ENCODE measurements at places on chromosomes 16 and 17.
A peak's percentile ranks its signal among the peaks of the same experiment; 100 is the strongest.

DNA sequence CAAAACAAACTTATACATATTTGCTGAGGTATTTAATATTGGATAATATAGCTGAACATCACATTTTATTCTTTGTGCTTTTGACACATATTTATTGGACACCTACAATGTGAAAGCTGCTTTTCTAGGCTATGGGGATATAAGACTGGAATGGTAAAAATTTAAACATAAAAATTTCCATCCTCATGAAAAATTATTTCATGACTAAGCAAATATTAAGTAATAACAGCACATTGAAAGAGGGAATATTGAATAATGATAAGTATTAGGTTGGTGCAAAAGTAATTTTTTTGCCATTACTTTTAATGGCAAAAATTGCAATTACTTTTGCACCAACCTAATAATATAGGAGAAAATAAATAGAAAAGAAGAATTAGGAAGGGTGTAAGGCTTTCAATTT is 972.5 kb upstream of the CDH8 start:
- DNase-seq = no peak

- DNase-seq = peak; percentile 30
These were observed 3.8 kb upstream of the C1QL1 start for GRCh38 chr17:44971776-44972483.

DNA sequence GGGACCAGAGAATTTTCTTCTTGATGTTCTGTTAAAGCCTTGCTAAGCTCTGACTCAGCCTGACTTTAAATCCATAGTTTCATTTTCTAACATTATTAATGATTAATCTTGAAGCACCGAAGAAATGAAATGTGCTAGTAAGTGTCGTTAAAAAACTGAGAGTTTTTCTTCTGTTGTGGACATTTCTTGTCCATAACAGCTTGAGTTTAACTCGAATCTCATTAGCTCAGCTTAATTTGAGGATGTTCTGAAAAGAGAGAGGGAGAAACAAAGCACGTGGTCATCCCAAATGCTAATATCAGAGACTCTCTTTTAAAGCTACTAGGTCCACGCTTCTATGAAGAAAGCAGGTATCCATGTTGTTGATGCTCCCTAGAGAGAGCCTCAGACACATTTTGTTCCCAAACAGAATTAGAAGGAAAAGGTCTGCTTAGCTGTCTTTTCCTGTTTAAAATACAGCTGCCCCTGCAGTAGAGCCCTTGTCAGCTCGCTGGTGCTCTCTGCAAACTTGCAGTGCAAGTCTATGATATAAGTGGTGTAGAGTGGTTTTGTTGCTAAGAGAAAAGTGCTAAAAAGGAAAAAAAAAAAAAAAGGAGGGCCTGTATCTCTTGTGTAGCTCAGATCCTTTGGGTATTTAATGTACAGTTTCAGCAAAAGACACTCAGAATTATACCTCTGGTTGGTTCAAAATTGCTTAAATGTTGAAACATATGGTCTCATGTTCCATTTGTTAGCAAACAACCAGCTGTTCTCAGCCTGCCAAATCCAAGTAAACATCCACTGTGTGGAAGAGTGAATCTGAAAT is 191.1 kb upstream of the TBX2 start:
- DNase-seq = no peak

- no peak for DNase-seq
These were observed 45.6 kb upstream of the CLEC18B start for GRCh38 chr16:74466872-74467271.

DNA sequence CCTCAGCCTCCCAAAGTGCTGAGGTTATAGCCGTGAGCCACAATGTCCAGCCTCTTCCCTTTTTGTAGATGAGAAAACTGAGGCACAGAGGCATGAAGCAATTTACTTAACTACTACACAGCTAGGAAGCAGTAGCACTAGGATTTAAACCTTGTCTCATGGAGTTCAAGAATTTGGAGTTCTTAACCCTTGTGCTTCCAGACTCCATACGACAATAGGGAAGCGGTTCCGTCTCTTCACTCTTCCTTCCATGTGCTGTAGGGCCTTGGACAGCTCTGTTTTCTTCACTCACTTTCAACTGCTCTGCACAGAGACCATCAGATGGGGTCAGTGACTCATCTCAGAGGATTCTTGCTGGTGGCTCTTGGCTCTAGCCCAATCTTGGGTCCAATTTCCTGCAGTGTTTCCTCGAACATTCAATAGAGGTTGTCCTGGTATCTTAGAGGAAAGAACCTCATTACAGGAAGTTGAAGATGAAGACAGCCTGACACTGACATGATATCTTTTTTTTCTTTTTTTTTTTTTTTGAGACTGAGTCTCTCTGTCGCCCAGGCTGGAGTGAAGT is 19.3 kb downstream of the ITGAL start:
- DNase-seq = peak; percentile 61

GRCh38 chr17:40224718-40225550 is 5.8 kb downstream of the WIPF2 start:
- no peak for DNase-seq

DNA sequence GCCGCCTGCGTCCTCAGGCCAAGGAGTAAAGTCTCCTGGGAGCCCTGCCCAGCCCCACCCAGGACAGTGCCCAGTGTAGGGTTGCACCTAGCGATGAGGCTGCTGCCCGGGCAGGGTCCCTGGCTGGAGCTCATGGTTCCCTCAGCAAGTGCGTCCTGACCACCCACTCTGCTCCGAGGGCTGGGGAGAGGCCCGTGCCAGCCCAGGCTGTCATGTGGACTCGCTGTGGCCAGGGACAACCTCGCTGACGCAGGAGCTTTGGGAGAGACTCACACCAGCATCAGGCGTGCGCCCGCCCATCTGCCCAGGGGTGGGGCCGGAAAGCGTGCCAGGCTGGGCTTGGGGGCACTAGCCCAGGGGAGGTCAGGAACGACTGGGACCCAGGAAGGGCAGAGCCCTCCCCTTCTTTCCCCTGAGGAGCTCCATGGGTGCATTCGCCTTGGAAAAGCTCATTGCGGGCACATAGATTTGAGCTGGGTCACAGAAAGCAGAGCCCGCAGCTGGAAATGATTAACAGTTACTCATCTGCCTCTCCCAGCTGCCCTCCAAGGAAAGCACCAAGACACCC is 19.7 kb downstream of the DPEP1 start:
- no peak for DNase-seq

- no peak for DNase-seq
These were observed 8.1 kb upstream of the DNASE1 start for GRCh38 chr16:3646348-3646920.

DNA sequence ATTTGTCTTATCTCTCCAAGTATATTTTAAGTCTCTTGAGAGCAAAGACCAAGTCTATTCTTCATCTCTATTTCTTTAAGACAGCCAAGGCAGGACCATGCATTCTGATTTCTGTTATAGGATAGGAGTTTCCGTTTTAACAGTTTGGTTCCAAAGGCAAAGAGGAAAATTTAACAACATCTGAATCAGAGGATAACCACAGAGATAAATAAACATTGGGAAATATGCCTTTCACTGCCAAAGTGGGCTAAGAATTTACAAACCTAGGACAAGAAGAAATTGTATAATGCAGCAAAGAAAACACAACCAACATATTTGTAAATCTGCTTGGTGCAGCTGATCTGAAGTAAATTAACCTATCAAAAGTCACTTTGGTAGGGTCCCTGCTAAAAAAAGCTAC is 37.7 kb downstream of the USP32 start:
- DNase-seq = no peak

Measured in suppressor macrophage (primary cell).